ENCODE measurements at places on chromosomes 4 and X. TPM values are rescaled to one million over a fixed set of nuclear protein-coding genes. Genes with fewer than 3 reads are reported as not detected.

The USP17L25 gene
- not detected for total RNA-seq

DNA sequence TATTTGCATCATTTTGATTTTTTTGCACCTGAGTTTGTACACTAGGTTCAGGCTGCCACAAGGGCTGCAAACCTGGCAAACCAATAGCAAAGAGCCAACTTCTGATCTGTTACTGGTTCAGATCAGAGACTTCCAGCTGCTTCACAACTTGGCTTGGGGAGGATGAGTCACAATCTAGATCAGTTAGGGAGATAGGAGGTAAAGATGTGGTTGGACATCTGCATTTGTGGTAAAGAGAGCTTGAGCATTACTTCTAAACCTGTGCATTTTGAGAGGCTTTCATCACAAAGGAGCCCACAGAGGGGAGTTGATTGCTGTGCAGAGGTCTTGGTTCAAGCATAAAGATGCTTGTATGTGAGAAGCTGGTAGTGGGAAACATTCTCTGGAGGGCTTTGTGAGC, 34.5 kb downstream of the LINC00632 start:
- peak; percentile 40 for DNase-seq
- H3K27me3 ChIP-seq, result no peaks in the 10 kb centered on the region
- no peaks in the 10 kb centered on the region for H3K36me3 ChIP-seq
- no peak overlapping the region for H3K27ac ChIP-seq

- H3K36me3 ChIP-seq, result no peaks in the 10 kb centered on the region
- H3K27ac ChIP-seq, result no peak overlapping the region
- DNase-seq, result peak; percentile 31
- H3K4me1 ChIP-seq, result peaks cover 17% of the 10 kb centered on the region
- H3K27me3 ChIP-seq, result no peaks in the 10 kb centered on the region
These were observed 170.6 kb downstream of the ZNF330 start for GRCh38 chr4:141391293-141391692.

DNA sequence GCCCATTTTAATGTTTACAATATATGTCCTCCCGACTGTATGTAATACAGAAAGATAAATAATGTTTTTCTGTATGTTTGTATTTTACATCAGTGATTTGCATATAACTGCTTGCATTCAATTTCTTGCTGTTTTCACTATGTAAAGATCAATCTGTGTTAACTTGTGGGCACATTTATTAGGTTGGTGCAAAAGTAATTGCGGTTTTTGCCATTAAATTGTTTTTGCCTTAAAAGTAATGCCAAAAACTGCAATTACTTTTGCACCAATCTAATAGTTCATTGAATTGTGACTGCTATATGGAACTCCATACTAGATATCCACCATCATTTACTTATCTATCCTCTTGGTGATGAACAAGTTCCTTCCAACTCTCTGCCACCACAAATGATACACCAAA, 73.9 kb upstream of the SRD5A3 start:
- peaks cover 50% of the 10 kb centered on the region for H3K27me3 ChIP-seq
- no peak for DNase-seq
- H3K4me1 ChIP-seq, result no peaks in the 10 kb centered on the region
- H3K27ac ChIP-seq, result no peak overlapping the region

Measured in PC-3 (cell line).